ENCODE measurements at places on chromosomes 3 and 15. TPM values are rescaled to one million over a fixed set of nuclear protein-coding genes. Genes with fewer than 3 reads are reported as not detected.

GRCh38 chr3:133117342-133117741, 79.2 kb downstream of the TMEM108 start:
- no peak for DNase-seq

- DNase-seq = no peak
Observed at GRCh38 chr3:106423321-106424225, 554.8 kb upstream of the CBLB start.

- no peak for DNase-seq
Observed at GRCh38 chr3:151156618-151157216, 46.3 kb downstream of the GPR171 start.

The CAPN3 gene
- 2.0 TPM for total RNA-seq

The TMEM212 gene
- total RNA-seq = not detected

- DNase-seq = no peak
Observed at GRCh38 chr15:96273317-96274086, 57.0 kb upstream of the NR2F2 start.

The ALPK3 gene
- total RNA-seq = 0.82 TPM

- no peak for DNase-seq
Observed at GRCh38 chr3:137012097-137012501, 54.3 kb downstream of the IL20RB start.

- DNase-seq = no peak
Observed at GRCh38 chr3:182491577-182491976, 301.7 kb upstream of the ATP11B start.

DNA sequence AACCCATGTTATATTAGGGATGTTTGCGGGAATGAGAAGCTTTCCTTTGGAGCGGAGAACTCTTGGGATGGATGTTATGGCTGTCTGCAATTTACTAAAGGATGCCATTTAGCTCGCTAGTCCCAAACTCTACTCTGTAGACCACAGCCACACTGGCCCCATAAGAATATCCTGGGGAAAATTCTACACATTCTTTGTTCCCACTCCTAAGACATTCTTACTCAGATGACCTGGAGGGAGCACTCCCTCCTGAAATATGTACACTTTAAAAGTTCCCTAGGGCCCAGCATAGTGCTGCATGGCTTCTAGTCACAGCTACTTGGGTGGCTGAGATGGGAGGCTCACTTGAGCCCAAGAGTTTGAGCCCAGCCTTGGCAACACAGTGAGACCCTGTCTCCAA, 288.7 kb upstream of the RORA start:
- DNase-seq = no peak

DNA sequence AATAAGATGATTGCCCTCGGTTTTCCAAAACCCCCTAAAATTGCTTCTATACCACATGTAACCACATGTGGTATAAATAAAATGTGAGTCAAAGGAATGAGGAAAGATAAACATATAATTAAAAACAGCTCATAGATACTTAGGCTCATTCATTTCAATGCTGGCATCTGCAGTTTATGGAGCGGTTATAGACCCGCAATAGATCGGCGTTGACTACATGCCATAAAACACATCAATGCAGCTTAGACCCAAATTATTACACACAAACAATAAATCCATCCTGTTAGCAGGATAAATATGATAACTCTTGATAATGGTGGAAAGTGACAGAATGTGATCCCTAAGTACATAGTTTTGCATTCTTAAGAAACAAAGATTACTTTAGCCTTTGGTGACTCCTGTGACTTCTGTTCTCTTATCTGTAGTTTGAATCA, 143.7 kb downstream of the NR2F2 start:
- no peak for DNase-seq

The FBXW12 gene
- total RNA-seq = 1.6 TPM

The TRIM42 gene
- not detected for total RNA-seq

- no peak for DNase-seq
Observed at GRCh38 chr3:86733257-86733656, 257.7 kb downstream of the VGLL3 start.

- peak; percentile 76 for DNase-seq
Observed at GRCh38 chr3:59049671-59050331, at the start of gene CFAP20DC. Gene CFAP20DC (minus strand): TSS chr3:59050025. CDS start chr3:59049631, 394 bp downstream.

- DNase-seq = no peak
Observed at GRCh38 chr3:9810433-9810770, 340 bp downstream of the TTLL3 start.

The C3orf62 gene
- total RNA-seq = 6.5 TPM

GRCh38 chr15:100771746-100772145, 107.9 kb upstream of the ALDH1A3 start:
- no peak for DNase-seq

The C3orf22 gene
- not detected for total RNA-seq

The GLT8D1 gene
- total RNA-seq = 57.9 TPM

DNA sequence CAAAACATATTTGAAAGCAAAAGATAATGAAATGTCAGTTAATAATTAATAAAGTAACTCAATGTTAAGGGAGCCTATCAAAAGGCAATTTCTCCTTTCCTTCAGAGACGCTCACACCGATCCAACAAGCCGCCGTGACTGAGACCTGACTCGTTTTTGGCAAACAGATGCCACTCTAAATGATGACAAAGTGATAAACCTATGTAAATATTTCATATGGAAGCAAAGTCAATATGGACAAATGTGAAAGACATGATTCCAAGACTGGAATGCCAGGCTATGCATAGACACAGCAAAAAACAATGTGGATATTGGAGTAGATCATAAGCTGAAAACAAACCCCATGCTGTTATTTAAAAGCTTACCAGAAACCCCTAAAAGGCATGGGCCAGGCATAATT, 137.2 kb upstream of the SUCLG2 start:
- no peak for DNase-seq

The LRRC15 gene
- total RNA-seq = not detected

DNA sequence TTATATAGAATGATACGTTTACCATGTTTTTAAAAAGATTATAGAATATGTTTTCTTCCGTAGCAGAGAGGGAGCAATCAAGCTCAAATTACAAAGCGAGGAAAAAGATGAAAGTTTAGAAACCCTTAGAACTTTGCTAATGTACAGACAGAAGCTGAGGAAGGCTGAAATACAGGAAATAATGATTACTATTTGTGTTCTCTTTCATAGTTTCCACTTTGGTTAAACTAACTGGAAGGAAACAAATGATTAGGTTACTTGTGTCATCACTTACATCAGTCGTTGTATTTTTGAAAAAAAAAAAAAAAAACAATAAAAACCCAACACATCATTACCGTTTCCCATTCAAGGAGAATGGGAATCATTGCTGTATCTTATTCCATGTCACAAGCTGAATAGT, 337.8 kb upstream of the CBLB start:
- DNase-seq = no peak

DNA sequence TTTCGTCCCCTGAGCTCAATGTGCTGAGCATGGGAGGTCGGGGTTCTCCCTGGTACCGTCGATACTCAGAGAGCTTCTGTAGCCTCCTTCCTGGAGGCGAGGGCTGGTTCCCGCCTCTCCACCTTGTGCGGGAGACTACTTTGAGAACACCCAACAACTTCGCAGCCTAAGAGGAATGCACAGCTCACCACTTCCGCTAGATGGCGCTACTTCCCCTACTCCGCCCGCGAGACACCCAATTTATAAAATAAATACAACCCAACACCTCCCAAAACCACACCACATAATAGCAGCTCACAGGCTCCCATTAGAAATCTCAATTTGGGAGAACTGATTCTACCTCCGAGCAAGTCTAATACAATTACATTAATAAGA, 1.2 kb downstream of the RGMA start:
- peak; percentile 73 for DNase-seq

The GREM1 gene
- total RNA-seq = 2.4 TPM

The GABRA5 gene
- total RNA-seq = 54.2 TPM

DNA sequence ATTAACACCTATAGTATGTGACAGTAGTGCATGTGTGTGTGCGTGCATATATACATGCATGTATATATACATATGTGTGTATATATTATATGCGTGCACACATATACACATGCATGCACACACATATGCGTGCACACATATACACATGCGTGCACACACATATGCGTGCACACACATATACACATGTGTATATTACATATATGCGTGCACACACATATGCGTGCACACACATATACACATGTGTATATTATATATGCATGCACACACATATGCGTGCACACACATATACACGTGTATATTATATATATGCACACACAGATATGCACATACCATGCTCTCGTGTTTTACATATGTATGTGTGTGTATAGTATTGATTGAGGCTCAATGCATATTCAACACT, 42.0 kb upstream of the MAP3K13 start:
- DNase-seq = no peak

The A4GNT gene
- not detected for total RNA-seq

DNA sequence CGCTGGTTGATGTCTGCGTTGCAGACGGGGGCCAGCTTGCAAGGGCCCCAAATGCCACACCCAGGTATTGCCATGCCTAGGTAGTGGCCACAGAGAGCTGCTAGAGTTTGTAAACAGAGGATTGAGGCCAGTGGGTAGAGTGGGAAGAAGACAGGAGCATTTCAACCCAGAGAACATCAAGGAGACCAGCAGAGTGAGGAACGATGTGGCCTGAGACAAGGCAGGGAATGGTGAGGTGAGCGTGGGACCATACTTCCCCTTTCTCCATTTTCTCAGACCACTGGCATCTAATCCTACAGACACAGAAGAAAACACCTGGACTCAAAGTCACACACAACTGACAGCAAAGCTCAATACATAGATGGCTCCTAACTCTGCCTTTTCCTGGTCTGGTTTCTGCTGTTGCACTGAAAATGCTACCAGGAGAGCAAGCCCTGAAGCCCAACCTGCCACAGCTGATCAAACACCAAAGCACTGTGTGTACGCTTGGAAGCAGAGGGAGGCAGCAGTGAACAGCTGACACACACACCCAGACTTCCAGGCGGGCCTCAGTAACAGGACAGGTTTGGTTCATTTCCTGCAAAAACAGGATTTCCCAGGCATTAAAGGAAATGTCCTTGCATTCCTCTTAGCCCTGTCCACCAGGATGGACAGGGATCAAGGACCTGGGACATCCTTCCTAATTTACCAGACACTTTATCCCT, 1.6 kb downstream of the FAM174B start:
- DNase-seq = peak; percentile 59

- no peak for DNase-seq
Observed at GRCh38 chr3:102020735-102021134, 171.4 kb downstream of the NFKBIZ start.

DNA sequence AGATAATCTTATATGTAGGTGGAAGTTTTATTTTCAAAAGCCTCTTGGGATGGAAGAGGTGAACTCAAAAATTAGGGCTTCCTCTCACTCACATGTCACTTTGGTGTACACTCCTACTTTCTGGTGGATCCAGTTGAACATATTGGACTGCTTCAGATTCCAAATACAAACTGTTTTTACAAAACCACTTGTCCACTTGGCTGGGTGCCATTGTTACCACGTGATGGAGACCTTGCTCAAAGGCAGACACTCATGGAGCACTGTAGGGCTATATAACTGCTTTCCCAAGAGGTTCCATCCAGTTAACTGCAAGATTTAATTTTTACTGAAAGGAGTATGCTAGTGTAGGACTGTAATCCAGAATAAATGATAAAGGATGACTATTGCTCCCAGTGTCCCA, 307.0 kb downstream of the EPHA6 start:
- DNase-seq = no peak

- no peak for DNase-seq
Observed at GRCh38 chr15:88220443-88221335, 35.9 kb downstream of the NTRK3 start.

The NUDT16 gene
- 11.8 TPM for total RNA-seq

The SLC12A1 gene
- total RNA-seq = 1.6 TPM

DNA sequence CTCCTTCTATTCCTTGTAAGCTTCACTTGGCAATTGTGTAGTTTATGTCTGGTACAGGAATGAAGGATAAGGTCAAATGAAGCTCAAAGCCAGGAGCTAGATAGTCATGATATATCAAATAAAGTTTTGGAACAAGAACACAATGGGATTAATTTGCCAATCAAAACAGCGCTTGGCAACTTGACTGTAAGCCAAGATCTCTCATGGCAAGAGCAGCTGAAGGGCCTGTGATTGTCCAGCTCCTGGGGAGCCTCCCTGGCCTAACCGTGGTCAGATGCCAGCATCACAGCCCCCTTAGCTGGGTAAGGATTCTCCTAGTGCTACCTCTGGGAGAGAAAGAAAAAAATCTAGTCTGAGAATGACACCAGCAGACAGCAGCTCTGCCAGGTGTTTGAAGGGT, 97.2 kb downstream of the LIPC start:
- DNase-seq = no peak

GRCh38 chr3:194384569-194385001, 14.5 kb downstream of the GP5 start:
- DNase-seq = no peak

The FAM219B gene
- total RNA-seq = 52.2 TPM

DNA sequence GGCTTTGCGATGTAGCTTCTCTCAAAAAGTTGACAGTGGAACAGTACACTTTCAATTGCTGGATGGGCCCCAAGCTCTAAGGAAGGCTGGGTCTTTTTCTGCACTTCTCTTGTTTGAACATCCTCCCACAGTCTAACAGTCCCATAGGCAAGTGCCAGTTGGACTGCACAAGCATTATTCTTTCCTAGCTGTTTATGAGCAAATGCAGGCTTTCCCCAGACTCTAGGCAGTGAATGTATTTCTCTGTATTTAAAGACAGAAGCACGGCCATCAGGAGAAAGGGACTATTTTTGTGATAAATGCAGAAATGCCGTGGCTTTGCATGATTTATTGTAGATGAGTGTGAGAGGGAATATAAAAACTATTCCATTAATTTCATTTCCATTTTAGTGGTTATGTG, 539.3 kb upstream of the LMCD1 start:
- DNase-seq = no peak

GRCh38 chr3:109888026-109888425, 550.7 kb upstream of the DPPA4 start:
- no peak for DNase-seq

GRCh38 chr3:21405671-21406667, 345.0 kb downstream of the ZNF385D start:
- DNase-seq = no peak

DNA sequence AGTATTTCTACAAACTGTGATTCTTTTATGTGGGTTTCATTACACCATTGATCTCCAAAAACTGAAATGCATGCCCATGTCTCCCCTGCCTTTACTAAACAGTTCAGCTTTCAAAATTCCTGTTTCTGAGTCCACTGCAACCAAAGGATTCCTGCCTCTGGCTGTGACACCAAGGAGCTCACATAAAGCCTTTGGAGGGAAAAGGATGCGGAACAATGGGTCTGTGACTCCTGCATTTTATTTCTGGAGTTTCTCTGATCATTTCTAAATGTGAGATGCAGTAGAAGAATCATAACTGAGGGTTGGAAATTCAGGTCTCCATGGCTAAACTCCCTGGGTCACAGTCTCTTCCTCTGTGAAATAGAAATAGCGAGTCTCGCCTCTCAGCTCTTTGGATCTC, 149.5 kb downstream of the MEX3B start:
- no peak for DNase-seq

The GP5 gene
- not detected for total RNA-seq

The INAFM2 gene
- 10.6 TPM for total RNA-seq

The AADACL2 gene
- not detected for total RNA-seq

DNA sequence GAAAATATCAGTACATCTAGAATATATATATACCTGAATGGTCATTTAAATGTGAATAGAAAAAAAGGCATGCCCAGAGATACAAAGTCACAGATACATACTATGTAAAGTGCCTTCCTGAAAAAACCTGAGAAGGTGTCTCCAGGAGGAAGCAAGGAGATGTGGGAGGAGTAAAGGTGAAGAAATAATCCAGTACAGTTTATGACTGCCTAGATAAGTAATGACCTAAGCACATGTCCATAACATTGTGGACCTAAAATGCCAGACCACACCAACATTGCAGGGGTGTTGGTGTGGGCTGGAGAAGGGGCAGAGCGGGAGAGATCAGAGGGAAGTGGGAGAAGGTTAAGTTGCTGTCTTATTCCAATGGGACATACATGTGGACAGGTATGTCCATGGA, 226.9 kb downstream of the ZNF621 start:
- no peak for DNase-seq

All from frontal cortex (tissue), 4 donors.